Tongue (tissue), 3 donors: ENCODE measurements at places on chromosomes 7 and 10. TPM values are rescaled to one million over a fixed set of nuclear protein-coding genes. Genes with fewer than 3 reads are reported as not detected.

Gene FBXO24
- total RNA-seq = 1.2 TPM

DNA sequence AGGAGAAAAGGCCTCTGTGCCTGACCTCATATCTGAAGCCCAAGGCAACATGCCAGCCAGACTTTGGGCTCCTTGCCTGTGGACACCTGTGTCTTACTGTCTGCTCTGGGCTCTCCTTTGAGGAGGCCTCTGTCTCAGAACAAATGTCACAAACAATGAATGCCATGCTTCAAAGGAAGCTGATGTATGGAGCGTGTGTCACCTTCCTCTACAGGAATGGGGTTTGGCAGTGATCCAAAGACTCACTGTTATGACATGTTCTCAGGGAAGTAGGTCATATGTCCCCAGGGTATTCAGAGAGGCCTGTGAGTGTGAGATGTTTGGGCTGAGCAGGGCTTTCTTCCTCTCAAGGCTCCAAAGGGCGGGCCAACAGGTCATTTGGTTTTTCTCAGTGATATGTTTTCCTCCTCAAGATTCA is 38.4 kb downstream of the PTPRE start:
- DNase-seq = peak; percentile 64

- DNase-seq = peak; percentile 89
Observed at GRCh38 chr10:46022978-46023702, 7.3 kb downstream of the NCOA4 start.

Gene CHST3
- total RNA-seq = 29.6 TPM
